ENCODE measurements at places on chromosomes 2 and 18. TPM values are rescaled to one million over a fixed set of nuclear protein-coding genes. Genes with fewer than 3 reads are reported as not detected.

- H3K4me3 ChIP-seq: no peak overlapping the region
- no peaks in the 10 kb centered on the region for H3K36me3 ChIP-seq
- no peak overlapping the region for H3K27ac ChIP-seq
- H3K4me1 ChIP-seq: peaks cover 17% of the 10 kb centered on the region
- DNase-seq: peak; percentile 63
- H3K27me3 ChIP-seq: peaks cover 10% of the 10 kb centered on the region
These were observed 54.3 kb downstream of the CDK15 start for GRCh38 chr2:201860636-201861066.

The OTOS gene
- not detected for total RNA-seq

The CCL20 gene
- 13.1 TPM for total RNA-seq

DNA sequence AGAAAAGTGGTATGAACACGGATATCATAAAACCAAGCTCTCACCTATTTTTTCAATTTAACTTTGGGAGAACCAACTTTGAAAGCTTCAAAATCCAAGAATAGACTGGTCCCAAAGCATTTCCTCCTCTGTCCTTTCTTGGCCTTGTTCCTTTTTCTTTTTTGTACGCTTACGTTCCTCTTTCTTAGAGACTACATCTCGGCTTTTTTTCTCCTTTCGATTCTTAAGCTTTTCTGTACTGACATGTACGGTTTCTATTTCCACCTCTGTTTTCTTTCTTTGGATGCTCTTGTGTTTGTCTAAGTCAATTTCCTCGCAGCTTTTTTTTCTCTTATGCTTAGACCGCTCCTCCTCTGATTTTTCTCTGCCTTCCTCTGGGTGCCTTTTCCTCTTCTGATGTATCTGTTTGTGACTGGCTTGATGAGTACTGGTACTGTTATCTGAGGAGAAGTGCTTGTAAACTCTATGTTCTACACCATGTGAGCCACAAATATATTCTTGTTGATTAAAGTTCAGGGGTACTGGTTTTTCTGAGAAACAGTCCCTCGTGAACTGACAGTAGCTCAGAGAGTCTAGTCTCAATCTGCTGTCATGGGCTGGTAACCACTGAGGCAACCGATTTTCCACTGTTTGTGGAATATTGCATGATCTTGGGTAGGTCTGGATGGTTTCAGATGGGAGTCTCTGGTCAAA, 11.5 kb upstream of the RNU2-63P start:
- no peaks in the 10 kb centered on the region for H3K27me3 ChIP-seq
- H3K4me3 ChIP-seq: peak overlapping the region; percentile 66
- peaks cover 11% of the 10 kb centered on the region for H3K36me3 ChIP-seq
- DNase-seq: no peak

DNA sequence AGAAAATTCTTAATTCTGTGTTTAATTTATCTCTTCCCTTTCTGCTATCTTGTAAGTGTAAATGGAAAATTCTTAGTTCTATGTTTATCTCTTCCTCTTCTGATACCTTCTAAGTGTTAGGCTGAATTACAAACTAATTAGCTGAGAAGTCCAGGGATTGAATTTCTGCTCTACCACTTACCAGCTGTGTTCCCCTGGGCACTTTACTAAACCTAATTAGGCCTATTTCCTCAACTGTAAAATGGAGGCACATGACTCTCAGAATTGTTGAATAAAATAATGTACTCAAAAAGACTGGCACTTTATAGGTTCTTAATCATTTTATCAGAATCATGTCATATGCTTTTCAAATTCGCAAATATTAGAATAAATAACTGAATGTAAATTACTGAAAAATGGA, 146.3 kb downstream of the MAP2 start:
- no peak overlapping the region for H3K27ac ChIP-seq
- H3K36me3 ChIP-seq: no peaks in the 10 kb centered on the region
- no peak for DNase-seq
- H3K27me3 ChIP-seq: peaks cover 6% of the 10 kb centered on the region
- no peak overlapping the region for H3K4me3 ChIP-seq
- H3K4me1 ChIP-seq: no peaks in the 10 kb centered on the region

The SPC25 gene
- 32.0 TPM for total RNA-seq
